Ammon's horn (tissue), 1 donor: ENCODE measurements at places on chromosomes 12 and 14.
A peak's percentile ranks its signal among the peaks of the same experiment; 100 is the strongest.

DNA sequence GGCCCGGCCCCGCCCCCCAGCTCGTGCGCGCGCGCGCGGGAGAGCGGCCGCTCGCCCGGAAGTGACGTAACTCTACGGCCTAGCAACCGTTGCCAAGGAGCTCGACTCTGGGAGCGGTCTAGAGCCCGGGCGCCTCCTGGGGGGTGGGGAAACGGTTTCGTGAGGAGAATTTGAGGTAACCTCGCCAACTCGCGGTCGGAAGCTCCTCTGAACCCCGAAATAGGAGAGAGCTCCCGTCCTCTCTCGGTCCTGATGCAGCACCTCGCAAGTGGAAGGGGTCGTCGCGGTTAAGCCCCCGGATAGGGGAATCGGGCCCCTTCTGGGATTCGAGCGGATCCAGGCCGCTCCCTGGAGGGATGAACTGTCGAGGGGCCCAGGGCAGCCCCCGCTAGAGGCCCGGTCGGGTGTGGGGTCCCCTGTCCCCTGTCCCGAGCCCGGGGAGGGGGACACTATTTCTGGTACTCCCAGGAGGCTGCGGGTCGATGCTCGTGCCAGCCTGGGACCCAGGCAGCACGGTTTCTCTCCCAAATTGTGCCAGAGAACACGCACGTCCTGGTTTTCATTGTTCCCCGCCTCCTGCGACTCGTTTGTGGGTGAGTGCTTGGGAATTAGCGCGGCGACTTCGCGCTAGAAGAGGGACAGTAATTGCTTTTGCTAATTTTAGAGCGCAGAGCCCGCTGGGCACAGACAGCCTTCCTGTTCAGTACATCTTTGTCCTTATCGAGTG is at the start of gene IFT81:
Gene IFT81, plus strand, starts transcription at position 89 of the 727 bp plus-strand sequence. CDS start 3,024 bp downstream, outside the sequence.
- peak; percentile 95 for DNase-seq

GRCh38 chr12:131574395-131574771 is 136.5 kb upstream of the SFSWAP start:
- no peak for DNase-seq

DNA sequence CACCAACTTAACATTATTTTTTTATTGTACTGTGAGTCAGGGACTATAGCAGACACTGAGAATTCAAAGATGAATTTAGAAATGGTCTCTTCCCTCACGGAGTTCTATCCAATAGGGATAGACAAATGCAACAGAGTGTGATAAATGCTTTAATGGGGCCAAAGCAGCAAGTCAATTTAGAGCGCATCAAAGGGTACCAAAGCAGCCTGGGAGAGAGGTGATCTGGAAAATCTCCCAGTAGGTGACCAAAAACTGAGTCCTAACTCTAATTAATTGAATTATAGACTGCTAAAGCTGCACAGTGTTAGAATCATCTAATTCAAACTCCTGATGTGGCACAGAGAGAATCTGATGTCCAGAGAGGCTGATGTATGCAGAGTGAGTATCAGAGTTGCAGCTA is 2.6 kb downstream of the LIN7A start:
- no peak for DNase-seq

GRCh38 chr12:56679883-56680575 is 8.1 kb downstream of the PTGES3 start:
- DNase-seq = no peak

GRCh38 chr12:46187023-46187422 is 81.8 kb downstream of the SLC38A1 start:
- DNase-seq = peak; percentile 50

DNA sequence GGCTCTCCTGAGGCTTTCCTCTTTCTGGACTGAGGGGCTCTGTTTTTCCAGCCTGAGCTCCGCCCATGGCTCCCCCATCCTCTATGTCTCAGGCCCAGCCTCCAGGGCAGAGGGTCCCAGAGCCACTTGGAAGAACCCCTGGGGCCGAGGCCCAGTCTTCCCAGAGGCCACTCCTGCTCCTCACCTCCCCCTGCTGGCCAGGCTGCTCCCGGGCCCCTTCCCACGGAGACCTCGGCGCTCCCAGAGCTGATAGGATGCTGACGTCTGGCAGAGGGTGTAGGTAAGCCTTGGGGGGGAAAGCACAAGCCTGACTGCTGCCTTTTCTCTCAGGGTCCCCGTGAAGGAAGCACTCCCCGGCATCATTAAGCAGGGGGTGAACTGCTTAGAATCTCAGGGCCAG is 51.4 kb downstream of the ERH start:
- no peak for DNase-seq

- DNase-seq = no peak
Measured at GRCh38 chr14:68424443-68425172, 368.3 kb downstream of the ZFP36L1 start.

DNA sequence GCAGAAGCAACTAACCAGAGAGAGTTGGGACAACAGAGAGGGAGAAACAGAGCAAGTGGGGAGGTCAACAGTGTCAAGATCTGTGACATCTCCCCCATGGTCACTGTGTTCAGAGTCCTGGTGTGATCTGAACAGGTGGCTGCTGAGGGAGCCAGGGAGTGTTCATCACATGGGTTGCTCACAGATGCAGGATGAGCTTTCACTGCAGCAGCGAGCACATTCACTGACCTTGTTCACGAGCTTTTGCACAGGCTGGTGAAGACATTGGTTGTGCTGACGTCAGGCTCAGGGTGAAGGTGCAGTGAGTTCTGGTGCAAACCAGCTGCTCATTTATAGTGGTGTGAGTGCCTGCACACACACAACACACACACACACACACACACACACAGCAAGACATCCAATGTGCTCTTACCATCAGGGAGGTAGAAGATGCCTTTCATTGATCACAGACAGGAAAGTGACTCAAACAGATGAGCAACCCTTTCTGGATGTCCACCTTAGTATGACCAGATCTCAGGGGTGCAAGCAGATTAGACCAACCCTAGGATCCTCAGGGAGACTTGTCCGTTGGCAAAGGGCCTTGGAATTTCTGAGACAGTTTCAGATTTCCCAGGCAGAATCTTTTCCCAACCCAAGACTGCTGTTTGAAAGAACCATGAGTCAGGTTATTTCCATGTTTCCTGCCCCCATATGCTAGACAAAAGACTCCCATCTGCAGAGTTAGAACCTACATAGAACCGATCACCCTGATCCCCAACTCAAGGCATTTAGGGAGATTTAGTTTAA is 44.3 kb upstream of the OR10AD1 start:
- DNase-seq = no peak

GRCh38 chr12:21598651-21599050 is 6.0 kb downstream of the GYS2 start:
- DNase-seq = no peak

DNA sequence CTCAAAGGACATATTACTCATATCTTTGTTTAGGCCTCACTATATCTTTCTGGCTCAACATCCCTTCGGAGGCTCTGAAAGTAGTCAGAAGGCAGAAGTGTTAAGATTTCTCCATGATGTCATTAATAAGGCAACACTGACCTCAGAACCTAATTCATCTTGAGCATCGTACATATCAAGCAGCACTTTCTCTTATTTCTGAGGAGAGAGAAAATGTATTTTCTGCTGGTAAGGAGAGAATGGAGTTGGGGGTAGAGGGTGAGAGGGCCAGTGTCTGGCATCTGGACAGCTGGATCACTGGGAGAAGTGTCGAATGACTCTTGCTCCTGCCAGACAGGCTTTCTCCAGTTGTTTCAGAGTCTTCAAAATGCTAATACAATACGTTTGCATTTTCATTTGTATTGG is 213.2 kb upstream of the PRICKLE1 start:
- no peak for DNase-seq

- no peak for DNase-seq
Measured at GRCh38 chr12:26153421-26154154, 28.8 kb upstream of the BHLHE41 start.

- peak; percentile 97 for DNase-seq
Measured at GRCh38 chr14:24135834-24136683, at the start of gene PSME1. PSME1 (plus strand) TSS chr14:24136194; CDS start chr14:24136263, 69 bp downstream.

- DNase-seq = peak; percentile 12
Measured at GRCh38 chr12:42590330-42590934, 886 bp upstream of the PRICKLE1 start.
